Osteocyte (in vitro differentiated cells): ENCODE measurements at places on chromosomes 2 and 18. TPM values are rescaled to one million over a fixed set of nuclear protein-coding genes. Genes with fewer than 3 reads are reported as not detected.

- peak overlapping the region; percentile 73 for H3K4me3 ChIP-seq
- DNase-seq, result no peak
- H3K4me1 ChIP-seq, result peaks cover 16% of the 10 kb centered on the region
- H3K36me3 ChIP-seq, result no peaks in the 10 kb centered on the region
- H3K27ac ChIP-seq, result no peak overlapping the region
Measured at GRCh38 chr2:148887350-148888002, 12.4 kb downstream of the KIF5C start.

DNA sequence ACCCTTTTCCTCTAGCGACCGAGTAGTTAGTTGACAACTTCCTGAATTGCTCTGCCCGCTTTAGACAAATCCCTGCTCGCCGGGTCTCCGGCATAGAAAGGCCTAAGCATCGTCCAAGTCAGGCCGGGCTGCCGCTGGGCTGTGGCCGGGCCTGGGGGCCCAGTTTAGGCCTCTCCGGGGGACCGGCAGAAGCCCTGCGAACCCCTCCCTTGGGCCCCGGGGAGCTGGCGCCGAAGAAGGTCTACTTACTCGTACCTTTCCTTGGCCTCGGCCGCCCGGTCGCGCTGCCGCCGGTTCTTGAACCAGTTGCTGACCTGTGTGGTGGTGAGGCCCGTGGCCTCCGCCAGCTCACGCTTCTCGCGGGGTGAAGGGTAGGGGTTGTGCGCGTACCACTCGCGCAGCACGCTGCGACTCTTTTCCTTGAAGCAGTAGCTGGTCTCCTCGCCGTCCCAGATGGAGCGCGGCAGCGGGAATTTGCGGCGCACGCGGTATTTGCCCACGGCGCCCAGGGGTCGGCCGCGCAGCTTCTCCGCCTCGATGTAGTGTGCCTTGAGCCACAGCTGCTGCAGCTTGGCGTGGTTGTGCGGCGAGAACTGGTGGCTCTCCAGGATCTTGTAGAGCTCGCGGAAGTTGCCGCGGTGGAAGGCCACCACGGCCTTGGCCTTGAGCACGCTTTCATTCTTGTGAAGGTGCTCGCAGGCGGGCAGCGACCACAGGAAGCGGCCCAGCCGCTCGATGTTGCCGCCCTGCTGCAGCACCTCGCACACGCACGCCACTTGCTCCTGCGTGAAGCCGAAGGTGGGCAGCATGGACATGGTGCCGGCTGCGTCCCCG lies 739 bp downstream of the SIX2 start:
- DNase-seq, result no peak
- peaks cover 24% of the 10 kb centered on the region for H3K36me3 ChIP-seq
- peak overlapping the region; percentile 89 for H3K27ac ChIP-seq

DNA sequence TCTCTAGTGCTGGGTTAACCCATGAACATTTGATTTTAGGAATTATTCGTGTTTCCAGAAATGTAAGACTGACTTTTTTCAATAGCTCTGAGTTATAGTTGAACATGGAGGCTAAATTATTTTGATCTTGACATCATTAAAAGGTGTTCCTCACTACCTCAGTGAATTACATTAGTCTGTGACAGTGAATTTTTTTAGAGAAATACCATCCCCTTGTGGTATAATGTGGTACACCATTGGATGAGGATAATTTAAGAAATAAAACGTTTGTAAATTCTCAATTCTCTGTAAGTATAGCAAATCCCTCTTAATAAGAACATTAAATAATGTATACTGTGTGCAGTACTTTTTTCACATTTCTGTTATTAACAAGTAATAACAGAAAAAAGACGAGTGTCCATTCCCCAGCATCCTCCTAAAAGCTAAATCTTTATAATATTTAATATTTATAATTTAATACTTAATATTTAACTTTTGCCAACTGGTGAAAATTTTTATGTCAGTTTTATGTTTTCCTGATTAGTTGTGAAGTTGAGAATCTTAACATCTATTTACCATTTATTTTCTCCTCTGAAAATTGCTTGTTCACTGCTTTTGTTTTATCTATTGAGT lies 70.3 kb upstream of the CWC22 start:
- peaks cover 23% of the 10 kb centered on the region for H3K27me3 ChIP-seq
- H3K4me3 ChIP-seq, result no peak overlapping the region
- DNase-seq, result no peak
- H3K36me3 ChIP-seq, result peaks cover 1% of the 10 kb centered on the region
- peaks cover 3% of the 10 kb centered on the region for H3K4me1 ChIP-seq
- no peak overlapping the region for H3K27ac ChIP-seq

DNA sequence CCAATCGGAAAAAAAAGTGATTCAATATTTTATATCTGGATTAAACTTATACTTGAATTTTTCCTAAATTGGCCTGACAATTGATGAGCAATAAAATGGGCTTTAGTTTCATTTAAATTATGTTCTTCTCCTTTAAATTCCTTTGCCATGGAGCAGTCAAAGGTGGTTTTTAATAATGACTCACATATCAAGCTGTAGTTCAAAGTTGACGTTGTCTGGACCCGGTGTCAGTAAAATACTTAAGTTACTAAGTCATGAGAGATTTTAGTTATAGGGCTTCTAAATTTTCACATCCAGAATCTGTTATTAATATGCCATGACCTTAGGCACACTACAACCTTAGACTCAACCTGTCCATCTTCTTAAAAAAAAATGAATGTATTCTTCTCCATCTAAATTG lies 62.5 kb downstream of the CDH2 start:
- H3K27me3 ChIP-seq, result no peaks in the 10 kb centered on the region
- no peak for DNase-seq
- peak overlapping the region; percentile 90 for H3K27ac ChIP-seq
- H3K4me1 ChIP-seq, result peaks cover 76% of the 10 kb centered on the region
- no peaks in the 10 kb centered on the region for H3K36me3 ChIP-seq
- no peak overlapping the region for H3K4me3 ChIP-seq

DNA sequence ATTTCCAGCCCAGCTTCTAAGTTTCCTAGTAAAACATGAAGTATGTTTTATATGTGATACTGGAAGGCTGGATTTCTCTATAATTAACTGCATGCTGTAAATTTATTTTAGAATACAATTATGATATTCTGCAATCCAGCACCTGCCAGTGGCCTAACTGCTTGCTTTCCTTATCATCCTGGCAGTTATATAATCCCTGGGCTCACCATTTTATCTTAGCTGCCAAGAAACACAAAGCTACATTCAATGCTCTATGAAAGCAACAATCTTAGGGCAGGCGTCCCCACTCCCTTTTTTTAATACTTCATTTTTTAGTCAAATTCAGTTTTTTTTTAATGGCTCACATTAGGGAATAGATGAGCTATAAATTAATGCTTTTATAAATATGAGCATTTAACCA lies 38.4 kb upstream of the UBXN4 start:
- no peaks in the 10 kb centered on the region for H3K36me3 ChIP-seq
- DNase-seq, result no peak
- no peaks in the 10 kb centered on the region for H3K4me1 ChIP-seq
- H3K4me3 ChIP-seq, result no peak overlapping the region
- no peak overlapping the region for H3K27ac ChIP-seq
- no peaks in the 10 kb centered on the region for H3K27me3 ChIP-seq

DNA sequence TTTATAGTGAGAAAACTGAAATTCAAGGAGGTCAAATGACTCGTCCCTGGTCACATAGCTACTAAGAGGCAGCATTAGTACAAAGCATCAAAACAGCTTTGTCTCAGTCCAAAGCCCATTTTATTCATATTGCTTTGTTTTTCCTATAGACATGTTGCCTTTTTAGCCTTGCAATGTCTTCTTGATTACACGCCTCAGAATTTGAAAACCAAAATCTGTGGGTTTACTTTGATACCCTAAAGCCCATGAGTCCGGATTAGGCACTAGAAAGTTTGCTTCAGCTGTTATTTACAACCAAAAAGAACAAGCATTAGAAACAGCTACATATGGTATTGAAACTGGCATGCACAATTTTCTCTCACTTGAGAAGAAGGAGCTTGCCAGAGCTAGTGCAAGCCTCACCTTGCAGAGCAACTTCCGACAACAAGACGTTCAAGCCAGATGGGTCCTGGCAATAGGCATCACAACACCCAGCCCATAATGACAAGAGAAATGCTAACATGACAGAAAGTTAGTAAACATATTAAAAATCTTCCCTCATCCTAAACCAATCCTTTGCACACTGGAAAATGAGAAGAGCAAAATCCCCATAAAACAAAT lies 276.8 kb downstream of the RIT2 start:
- no peaks in the 10 kb centered on the region for H3K27me3 ChIP-seq
- H3K36me3 ChIP-seq, result no peaks in the 10 kb centered on the region
- no peaks in the 10 kb centered on the region for H3K4me1 ChIP-seq
- no peak overlapping the region for H3K4me3 ChIP-seq

DNA sequence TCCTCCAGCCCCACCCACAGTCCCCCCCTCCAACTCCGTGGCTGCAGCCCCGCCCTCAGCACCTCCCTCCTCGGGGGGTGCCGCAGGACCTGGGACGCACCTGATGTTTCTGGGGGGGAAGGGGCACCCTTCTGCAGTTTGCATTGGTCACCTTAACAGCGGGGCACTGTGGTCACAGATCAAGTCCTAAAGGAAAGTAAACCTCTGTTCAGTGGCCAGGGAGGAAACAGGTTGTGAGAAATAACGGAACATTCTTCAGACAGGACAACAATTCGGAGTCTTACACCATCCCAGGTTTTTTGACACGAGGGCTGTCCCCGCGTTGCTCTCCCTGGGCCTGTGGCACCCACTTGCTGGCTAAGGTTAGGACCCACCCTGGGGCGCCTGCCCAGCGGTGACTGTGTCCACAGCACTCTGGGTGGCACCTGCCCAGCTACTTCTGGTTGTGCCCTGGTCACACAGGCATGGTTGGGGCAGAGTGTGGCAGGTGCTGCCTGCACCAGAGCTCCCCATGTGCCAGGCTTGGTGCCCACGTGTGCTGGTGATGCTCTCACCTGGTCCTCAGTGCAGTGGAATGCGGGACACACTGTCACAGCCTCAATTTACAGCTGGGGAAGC lies 93.5 kb upstream of the OTOS start:
- H3K27ac ChIP-seq, result no peak overlapping the region
- no peaks in the 10 kb centered on the region for H3K27me3 ChIP-seq
- no peaks in the 10 kb centered on the region for H3K36me3 ChIP-seq
- no peak overlapping the region for H3K4me3 ChIP-seq

The AQP12A gene
- not detected in 2 replicates for total RNA-seq

The KIF5C gene
- 10.2 and 10.7 TPM in 2 replicates for total RNA-seq

DNA sequence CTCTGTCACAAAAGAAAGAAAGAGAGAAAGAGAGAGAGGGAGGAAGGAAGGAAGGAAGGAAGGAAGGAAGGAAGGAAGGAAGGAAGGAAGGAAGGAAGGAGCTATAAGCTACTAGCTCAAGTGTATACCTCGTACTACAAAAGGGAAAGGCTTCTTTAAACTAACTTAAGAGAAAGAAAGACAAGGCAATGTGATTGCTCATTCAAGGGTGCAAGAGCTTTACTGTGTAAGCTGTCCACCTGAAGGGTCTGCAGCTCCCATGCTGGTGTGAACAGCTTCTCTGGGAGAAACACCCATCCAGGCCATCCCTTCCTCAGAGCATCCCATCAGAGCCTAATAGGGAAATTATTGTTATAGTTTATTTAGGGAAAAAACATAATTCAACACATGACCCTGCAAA lies 286.1 kb upstream of the ID2 start:
- DNase-seq, result no peak
- H3K36me3 ChIP-seq, result no peaks in the 10 kb centered on the region
- no peak overlapping the region for H3K27ac ChIP-seq
- H3K4me1 ChIP-seq, result no peaks in the 10 kb centered on the region
- H3K27me3 ChIP-seq, result peaks cover 2% of the 10 kb centered on the region

- DNase-seq, result no peak
- H3K27ac ChIP-seq, result no peak overlapping the region
- no peak overlapping the region for H3K4me3 ChIP-seq
- H3K27me3 ChIP-seq, result no peaks in the 10 kb centered on the region
- H3K36me3 ChIP-seq, result peaks cover 81% of the 10 kb centered on the region
- no peaks in the 10 kb centered on the region for H3K4me1 ChIP-seq
Measured at GRCh38 chr2:135154962-135155361, 102.9 kb downstream of the RAB3GAP1 start.

- H3K36me3 ChIP-seq, result no peaks in the 10 kb centered on the region
- H3K27ac ChIP-seq, result peak overlapping the region; percentile 73
- H3K4me1 ChIP-seq, result peaks cover 44% of the 10 kb centered on the region
- peak overlapping the region; percentile 67 for H3K4me3 ChIP-seq
- no peak for DNase-seq
Measured at GRCh38 chr2:9757501-9758264, 85.6 kb upstream of the TAF1B start.

The CD8B2 gene
- not detected in 2 replicates for total RNA-seq

The ARHGAP15 gene
- total RNA-seq, result not detected in 2 replicates

GRCh38 chr18:48802543-48803290 lies 148.0 kb downstream of the SMAD7 start:
- peaks cover 49% of the 10 kb centered on the region for H3K36me3 ChIP-seq
- H3K4me1 ChIP-seq, result peaks cover 40% of the 10 kb centered on the region
- peak; percentile 57 for DNase-seq
- no peak overlapping the region for H3K4me3 ChIP-seq

- H3K4me3 ChIP-seq, result no peak overlapping the region
- no peak overlapping the region for H3K27ac ChIP-seq
- DNase-seq, result no peak
- H3K36me3 ChIP-seq, result no peaks in the 10 kb centered on the region
Measured at GRCh38 chr18:21759836-21760235, 19.2 kb downstream of the MIB1 start.

The BUB1 gene
- 6.4 and 7.3 TPM in 2 replicates for total RNA-seq

DNA sequence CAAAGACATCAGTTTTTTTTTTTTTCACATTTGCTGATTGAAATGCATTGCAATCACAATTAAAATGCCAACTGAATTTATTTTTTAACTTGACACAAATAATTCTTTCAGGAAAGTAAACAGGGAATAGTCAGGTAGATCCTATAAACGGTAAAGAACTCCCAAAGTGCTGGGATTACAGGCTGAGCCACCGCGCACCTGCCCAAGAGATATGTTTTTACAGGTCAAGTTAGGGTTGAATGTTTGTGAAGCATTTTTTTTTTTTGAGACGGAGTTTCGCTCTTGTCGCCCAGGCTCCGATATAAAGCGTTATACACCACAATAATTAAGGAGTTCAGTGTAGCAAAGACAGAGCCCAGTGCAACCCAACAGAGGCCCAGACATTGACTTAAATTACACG lies 15.1 kb downstream of the ITM2C start:
- no peak for DNase-seq
- no peaks in the 10 kb centered on the region for H3K27me3 ChIP-seq
- peaks cover 23% of the 10 kb centered on the region for H3K36me3 ChIP-seq
- H3K27ac ChIP-seq, result no peak overlapping the region

- peak overlapping the region; percentile 93 for H3K27ac ChIP-seq
- no peaks in the 10 kb centered on the region for H3K36me3 ChIP-seq
- DNase-seq, result no peak
- no peaks in the 10 kb centered on the region for H3K27me3 ChIP-seq
- H3K4me1 ChIP-seq, result peaks cover 72% of the 10 kb centered on the region
- H3K4me3 ChIP-seq, result peak overlapping the region; percentile 60
Measured at GRCh38 chr2:39411181-39411944, 25.7 kb downstream of the MAP4K3 start.

DNA sequence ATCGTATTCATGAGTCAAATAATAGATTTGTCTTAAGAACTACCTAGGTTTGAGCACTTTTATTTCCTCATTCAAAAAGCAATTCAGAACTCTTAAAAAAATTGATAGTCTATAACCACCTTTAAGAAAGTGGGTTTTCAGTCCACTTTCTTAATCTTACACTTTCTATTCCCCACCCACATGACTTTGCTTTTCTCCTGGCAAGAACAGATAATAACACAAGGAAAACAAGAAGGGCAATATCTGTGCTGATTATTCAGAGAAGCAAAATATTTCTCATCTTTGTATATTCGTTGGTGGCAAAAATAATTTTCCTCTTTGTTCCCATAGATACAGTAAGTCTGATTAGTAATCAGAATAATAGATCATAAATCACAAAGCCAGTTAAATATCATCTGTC lies 130.6 kb upstream of the DNAJC10 start:
- H3K27ac ChIP-seq, result no peak overlapping the region
- peaks cover 1% of the 10 kb centered on the region for H3K36me3 ChIP-seq
- peaks cover 53% of the 10 kb centered on the region for H3K4me1 ChIP-seq
- DNase-seq, result no peak

The CNDP1 gene
- not detected in 2 replicates for total RNA-seq
